NCI-H2081 treated with DMSO at 0.1 percent for 48 hours (cell line): ENCODE measurements at places on chromosomes 7 and 10.

GRCh38 chr7:742791-743190 lies 15.7 kb upstream of the PRKAR1B start:
- DNase-seq, result no peak

DNA sequence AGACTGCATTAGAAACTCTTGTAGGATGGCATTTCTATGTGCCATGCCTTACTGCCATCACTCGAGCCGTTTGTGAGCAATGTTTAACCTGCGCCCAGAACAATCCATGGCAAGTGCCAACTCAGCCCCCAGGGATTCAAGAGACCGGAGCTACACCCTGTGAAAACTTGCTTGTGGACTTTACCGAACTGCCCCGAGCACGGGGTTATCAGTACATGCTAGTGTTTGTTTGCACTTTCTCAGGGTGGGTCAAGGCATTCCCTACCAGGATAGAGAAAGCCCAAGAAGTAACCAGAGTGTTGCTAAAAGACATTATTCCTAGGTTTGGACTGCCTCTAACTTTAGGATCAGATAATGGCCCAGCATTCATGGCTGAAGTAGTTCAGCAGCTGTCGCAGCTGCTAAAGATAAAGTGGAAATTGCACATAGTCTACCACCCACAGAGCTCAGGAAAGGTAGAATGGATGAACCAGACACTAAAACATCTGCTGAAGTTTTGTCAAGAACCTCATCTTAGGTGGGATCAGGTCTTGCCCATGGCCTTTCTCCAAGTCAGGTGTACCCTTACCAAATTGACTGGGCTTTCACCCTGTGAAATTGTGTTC lies 8.9 kb upstream of the CYREN start:
- DNase-seq, result no peak

- no peak for DNase-seq
These were observed 139.1 kb downstream of the TFPI2 start for GRCh38 chr7:93751421-93751820.

- DNase-seq, result no peak
These were observed 108.0 kb downstream of the MAD1L1 start for GRCh38 chr7:2124604-2125345.

- DNase-seq, result no peak
These were observed 99.2 kb downstream of the HECW1 start for GRCh38 chr7:43211693-43212092.

DNA sequence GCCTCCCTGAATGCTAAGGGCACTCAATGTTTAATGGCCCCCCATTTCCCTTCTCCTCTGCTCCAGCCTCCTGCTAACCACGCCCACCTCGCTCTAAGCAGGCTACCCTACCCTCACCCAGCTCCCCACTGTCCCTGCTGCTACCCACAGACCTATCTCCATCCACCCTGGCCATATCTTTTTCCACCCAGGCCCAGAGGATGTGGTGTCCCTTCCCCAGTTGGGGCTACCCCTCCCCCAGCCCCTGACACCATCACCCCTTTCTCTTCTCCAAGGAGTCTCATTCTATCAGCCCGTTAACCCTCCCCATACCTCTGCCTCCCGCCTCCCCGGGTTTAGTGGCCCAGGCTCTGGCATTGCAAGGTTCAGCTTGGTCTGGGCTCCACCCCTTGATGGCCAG lies 28.9 kb upstream of the PPIF start:
- DNase-seq, result no peak

- DNase-seq, result no peak
These were observed 90.0 kb downstream of the PFKFB3 start for GRCh38 chr10:6292741-6293151.

GRCh38 chr10:24210501-24210900 lies 1.6 kb downstream of the KIAA1217 start:
- DNase-seq, result no peak

GRCh38 chr10:37854626-37855025 lies 2.8 kb downstream of the ZNF248 start:
- DNase-seq, result no peak

GRCh38 chr7:55174856-55175255 lies 156.0 kb downstream of the EGFR start:
- DNase-seq, result no peak

DNA sequence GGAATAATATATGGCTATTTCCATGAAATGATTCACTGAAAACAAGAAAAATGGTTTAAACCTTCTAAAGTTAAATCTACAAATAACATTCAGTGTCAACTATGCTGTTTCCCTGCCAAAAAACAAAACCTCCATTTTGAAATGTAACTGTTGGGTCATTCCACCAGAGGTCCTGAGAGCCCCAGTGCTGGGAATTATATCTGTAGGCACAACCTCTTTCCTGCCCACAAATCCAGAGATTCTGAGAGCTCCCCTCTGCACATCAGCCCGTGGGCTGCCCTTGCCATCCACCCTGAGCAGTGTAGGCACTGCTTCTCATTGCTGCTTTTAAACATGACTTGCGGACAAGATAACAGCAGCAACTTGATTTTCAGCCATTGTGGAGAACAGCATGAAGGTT lies 198.6 kb downstream of the TMEM178B start:
- no peak for DNase-seq

- DNase-seq, result no peak
These were observed 11.2 kb upstream of the CCSER2 start for GRCh38 chr10:84317174-84317573.

DNA sequence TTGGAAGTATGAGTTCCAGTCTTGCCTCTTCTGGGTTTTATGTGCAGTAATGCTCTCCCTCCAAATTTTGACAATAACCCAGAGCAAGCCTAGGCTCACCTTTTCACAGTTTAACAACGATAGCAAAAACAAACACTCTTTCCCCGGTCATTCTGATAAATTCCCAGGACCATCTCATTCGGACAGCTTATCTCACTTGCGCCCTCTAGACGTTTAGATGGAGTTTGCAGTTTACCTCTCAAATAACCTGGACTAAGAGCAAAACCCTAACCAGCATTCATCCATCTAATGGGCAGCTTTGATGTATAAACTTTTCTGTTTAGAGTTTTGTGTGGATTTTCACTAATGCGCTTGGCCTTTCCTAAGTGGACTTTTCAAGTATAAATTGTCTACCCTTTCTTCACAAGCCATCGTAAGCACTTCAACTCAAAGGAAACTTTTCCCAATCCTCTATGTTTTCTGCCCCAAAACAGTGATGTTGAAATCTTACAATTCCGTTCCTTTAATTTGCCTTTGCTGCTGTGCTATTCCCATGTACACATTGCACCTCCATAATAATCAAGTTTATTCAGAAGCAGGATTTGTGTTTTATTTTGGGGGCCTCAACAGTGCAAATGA lies 114.9 kb downstream of the HDAC9 start:
- no peak for DNase-seq

DNA sequence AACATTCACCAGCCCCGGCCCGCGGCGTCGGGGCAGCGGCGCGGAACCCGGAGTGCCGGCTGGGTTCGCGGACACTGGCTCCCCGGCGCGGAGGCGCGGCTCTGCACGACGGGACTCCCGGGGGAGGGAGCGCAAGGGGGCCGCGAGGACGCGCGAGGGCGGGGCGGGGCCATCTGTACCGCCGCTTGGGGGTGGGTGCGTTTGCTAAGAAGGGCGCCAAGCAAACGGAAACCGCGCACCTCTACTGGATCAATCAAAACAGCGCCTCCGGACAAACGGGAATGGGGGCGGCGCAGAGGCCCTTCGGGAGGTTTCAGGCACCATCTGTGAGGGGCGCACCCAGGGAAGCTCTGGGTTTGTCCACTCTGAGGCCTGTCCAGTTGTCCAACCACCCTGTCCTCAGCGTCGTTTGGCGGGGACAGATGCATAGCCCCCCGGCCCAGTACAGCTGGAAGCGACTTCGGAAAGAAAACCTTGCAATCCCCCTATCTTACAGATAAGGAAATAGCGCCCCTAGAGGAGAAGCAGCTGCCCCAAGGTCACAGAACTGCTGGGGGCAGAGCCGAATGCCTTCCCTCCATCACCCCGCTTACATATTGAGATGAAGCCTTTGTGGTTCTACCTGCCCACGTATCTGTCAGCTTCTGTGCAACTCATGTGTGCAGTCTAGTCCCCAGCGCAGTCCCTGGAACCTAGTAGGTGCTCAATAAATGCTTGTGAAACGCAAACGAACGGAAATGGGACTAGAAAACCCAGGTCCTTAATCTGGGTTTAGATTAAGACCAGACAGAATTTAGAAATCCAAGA lies 10.7 kb upstream of the SLIT1 start:
- no peak for DNase-seq

- DNase-seq, result no peak
These were observed 841 bp downstream of the GLUD1 start for GRCh38 chr10:87093632-87094372.

- peak; percentile 17 for DNase-seq
These were observed 12.5 kb upstream of the EBLN1 start for GRCh38 chr10:22230158-22230833.

GRCh38 chr10:75592151-75592787 lies 160.8 kb downstream of the LRMDA start:
- no peak for DNase-seq

- no peak for DNase-seq
These were observed 59.3 kb downstream of the COL28A1 start for GRCh38 chr7:7476381-7476780.

DNA sequence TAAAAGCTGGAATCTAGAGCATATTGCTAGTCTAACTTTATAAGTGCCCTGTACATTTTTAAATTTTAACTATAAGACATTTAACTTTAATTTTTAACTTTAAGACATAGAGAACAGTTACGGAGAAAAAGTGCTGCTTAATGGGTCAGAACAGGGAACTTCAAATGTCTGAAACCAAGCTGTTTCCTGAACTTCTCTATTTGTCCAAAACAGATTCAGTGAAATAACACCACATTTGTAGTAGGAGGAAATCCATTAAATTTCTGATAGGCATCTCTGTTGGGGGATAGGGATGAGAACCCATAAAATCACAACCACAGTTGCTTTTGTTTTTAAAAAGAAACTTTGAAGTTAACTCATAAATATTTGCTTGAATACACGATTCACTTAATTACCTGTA lies 170.8 kb upstream of the ANK3 start:
- DNase-seq, result no peak

DNA sequence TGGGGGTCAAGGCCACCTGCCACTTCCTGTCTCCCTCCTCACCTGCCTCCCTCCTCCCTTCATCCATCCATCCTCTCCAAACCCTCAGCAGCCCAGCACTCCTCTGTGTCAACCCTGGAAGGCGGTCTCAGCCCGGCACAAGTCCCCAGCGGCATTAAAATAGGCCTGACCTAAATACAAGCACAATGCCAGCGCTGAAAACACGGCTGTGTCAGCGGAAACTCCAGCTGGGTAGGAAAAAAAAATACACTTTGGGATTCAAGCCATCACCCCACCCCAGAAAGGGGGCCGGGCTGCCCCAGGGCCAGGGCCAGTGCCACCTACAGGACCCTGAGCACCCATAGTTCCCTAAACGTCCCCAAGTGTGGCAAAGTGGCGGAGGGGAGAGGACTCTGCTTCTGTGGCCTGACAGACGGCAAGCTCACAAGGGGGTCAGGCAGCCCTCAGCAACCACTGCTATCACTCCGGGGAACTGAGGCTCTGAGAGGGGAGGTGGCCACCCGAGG lies 22.7 kb upstream of the GTF2IRD1 start:
- DNase-seq, result no peak

DNA sequence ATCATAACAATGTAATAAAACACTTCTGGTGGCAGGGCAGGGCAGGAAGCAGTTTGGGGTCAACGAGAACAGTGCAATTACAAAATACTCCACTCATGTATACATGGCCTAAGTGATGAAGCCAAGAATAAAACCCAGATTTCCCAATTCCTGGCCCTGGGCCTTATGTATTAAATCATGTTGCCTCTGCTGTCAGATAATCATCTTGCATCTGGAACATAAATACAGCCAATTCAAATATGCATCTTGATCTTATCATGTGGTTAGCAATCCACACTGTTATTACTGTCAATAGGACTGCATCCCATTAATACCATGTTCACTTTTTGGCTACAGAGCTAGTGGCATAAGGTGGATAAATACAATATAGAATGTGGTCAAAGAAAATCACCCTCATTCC lies 186.5 kb upstream of the SLC25A13 start:
- peak; percentile 61 for DNase-seq

GRCh38 chr10:116076621-116077020 lies 196.4 kb downstream of the GFRA1 start:
- no peak for DNase-seq

DNA sequence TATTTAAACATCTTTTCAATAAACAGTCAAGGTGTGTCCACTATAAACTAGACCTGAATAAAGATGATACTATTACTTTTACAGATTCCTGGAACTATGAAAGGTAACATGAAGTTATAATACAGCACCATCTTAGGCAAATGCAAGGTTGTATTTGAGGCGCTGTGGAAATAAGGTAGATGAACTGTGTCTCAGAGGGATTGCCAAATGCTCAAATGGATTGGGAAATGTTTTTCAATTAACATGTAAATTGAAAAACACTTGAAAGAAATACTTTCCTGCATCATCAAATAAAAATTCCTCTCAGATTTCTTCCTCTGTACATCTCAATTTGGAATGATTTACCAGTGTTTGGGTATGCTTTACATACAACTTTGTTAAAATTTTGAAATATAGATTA lies 139.4 kb downstream of the DKK1 start:
- DNase-seq, result no peak

DNA sequence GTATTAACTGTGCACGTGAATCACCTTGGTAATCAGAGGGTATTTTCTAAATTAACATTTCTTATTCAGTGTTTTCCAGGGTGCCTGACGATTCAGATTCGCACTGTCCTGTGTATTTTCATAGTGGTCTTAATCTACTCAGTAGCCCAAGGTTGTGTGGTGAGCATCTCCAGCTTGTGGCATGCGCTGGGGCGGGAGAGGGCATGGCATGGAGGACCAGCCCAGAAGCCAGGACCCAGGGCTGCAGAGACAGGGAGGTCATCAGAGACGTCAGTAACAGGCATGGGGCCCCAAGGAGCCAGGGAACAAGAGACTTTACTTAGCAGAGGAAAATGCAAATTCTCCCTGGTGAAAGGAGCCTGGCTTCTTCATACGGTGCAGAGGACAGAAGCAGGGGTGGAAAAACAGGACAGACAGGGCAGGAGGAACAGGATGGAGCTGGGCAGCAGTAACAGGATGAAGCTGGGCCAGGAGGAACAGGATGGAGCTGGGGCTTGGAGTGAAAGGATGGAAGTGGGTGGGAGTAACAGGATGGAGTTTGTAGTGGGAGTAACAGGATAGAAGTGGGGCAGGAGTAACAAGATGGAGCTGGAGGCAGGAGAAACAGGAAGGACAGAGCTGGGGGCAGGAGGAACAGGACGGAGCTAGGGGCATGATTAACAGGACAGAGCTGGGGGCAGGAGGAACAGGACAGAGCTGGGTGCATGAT lies 110.9 kb downstream of the ADCY1 start:
- DNase-seq, result no peak

- no peak for DNase-seq
These were observed 52.3 kb downstream of the DYNC1I1 start for GRCh38 chr7:95824616-95825015.
